ENCODE measurements at places on chromosomes 2 and 18.

DNA sequence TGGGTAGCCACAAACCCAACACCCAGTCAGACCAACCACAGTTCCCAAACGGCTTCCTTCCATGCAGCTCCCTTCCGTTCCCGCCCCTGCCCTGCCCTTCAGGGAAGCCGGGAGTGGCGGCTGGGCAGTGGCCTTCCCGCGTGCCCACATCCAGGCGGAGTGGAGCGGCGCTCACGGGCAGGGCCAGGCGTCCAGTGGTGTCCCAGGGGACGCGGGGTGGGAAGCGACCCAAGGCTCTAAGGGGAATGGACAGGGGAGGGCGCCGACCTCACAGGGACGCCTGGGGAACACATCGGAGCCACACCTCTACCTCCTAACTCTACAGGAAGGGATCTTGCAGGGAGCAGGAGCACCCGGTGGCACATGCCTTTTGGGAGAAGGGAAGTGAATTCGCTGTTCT is 225.9 kb upstream of the MGAT5 start:
- H3K27ac ChIP-seq = no peak overlapping the region
- no peak for DNase-seq
- no peaks in the 10 kb centered on the region for H3K4me1 ChIP-seq
- no peaks in the 10 kb centered on the region for H3K36me3 ChIP-seq
- H3K27me3 ChIP-seq = peaks cover 18% of the 10 kb centered on the region
- H3K4me3 ChIP-seq = no peak overlapping the region

GRCh38 chr2:206127656-206128055 is 31.6 kb downstream of the NDUFS1 start:
- no peaks in the 10 kb centered on the region for H3K27me3 ChIP-seq
- H3K4me3 ChIP-seq = no peak overlapping the region
- no peak for DNase-seq
- H3K4me1 ChIP-seq = no peaks in the 10 kb centered on the region

GRCh38 chr2:161625996-161626395 is 1.8 kb downstream of the SLC4A10 start:
- DNase-seq = no peak
- no peaks in the 10 kb centered on the region for H3K4me1 ChIP-seq
- H3K27me3 ChIP-seq = no peaks in the 10 kb centered on the region
- no peaks in the 10 kb centered on the region for H3K36me3 ChIP-seq
- H3K27ac ChIP-seq = no peak overlapping the region
- no peak overlapping the region for H3K4me3 ChIP-seq

DNA sequence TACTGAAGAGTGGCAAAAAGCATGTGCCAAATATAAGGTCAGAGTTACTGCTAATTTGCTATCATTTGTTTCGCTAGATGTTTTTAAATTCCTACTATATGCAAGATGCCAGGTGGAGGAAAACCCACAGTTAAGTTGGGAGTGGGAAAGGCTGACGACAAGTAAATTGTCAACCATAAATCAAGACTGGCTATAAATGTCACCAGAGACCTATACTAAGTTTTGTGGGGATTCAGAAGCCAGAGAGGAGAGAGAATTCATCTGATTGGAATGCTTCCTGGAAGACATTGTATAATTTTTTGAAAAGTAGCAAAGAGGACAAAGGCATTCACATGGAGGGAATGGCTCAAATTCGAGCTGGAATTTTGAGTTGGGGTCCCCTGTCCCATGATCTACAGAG is 64.3 kb downstream of the CFAP221 start:
- no peaks in the 10 kb centered on the region for H3K36me3 ChIP-seq

GRCh38 chr2:96727431-96727830 is 12.4 kb downstream of the LMAN2L start:
- no peak for DNase-seq
- H3K4me3 ChIP-seq = no peak overlapping the region
- no peak overlapping the region for H3K27ac ChIP-seq
- H3K4me1 ChIP-seq = no peaks in the 10 kb centered on the region

DNA sequence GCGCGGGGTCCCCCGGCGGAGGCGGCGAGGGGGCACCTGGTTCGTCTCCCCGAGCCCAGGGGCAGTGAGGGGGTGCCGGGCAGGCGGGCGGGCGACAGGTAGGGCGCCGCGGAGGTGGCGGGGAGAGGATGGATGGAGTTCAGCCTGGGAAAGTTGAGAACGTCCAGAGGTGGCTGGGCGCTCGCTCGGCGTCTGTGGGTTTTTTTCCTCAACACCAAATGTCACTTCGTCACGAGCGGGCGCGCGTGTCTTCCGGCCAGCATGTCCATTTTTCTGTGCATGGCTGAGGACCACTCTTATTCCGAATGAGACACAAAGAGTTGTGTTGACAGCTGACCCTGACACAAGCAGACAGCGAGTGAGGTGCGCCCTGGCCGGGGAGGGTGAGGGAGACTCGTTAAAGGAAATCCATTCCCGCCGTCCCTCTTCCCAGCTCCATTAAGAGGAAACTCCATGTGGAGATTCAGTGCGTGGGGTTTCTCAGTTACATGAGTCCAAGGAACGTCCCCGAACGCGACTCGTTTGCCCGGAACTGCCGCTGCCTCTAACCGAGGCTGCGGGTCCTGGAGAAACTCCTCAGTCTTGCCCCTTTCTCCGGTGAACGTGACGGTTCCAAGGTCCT is 859 bp downstream of the GREB1L start:
- peak overlapping the region; percentile 66 for H3K27ac ChIP-seq
- H3K27me3 ChIP-seq = no peaks in the 10 kb centered on the region
- H3K4me1 ChIP-seq = peaks cover 2% of the 10 kb centered on the region
- H3K36me3 ChIP-seq = no peaks in the 10 kb centered on the region
- no peak for DNase-seq

- no peaks in the 10 kb centered on the region for H3K4me1 ChIP-seq
- H3K36me3 ChIP-seq = no peaks in the 10 kb centered on the region
- no peak for DNase-seq
Measured at GRCh38 chr2:106886916-106887758, 1.2 kb upstream of the ST6GAL2 start.

DNA sequence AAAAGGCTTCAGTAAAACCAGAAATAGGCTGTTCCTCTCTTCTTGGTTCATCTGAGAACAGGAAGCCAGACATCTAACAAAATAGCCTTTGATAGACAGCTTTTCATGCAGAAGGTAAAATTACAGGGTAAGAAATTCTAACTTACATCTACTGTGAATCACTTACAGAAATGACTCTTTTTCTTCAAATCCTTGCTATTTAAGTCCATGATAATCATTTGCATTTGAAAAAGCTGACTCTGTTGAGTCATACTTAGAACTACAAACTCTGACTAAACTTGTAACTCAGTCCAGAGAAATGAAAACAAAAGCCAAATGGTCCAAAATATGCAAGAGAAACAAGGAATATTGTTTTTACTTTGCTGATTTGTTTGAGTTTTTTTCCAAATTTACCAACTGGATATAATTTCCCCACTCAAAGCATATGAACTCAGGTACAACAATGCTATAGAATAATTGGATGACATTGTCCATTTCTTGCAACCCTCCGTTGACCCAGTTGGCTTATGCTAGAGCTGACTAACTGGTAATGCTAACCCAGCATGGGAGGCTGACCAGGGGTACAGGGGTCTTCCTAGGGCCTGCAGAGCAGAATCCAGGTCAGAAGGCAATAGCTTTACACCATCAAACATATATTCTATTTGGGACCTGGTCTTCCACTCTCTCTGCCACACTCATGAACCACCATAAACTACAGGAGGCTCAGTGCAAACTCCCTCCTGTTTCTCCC is 18.8 kb upstream of the MREG start:
- no peaks in the 10 kb centered on the region for H3K27me3 ChIP-seq
- no peaks in the 10 kb centered on the region for H3K4me1 ChIP-seq
- H3K36me3 ChIP-seq = no peaks in the 10 kb centered on the region
- DNase-seq = no peak

DNA sequence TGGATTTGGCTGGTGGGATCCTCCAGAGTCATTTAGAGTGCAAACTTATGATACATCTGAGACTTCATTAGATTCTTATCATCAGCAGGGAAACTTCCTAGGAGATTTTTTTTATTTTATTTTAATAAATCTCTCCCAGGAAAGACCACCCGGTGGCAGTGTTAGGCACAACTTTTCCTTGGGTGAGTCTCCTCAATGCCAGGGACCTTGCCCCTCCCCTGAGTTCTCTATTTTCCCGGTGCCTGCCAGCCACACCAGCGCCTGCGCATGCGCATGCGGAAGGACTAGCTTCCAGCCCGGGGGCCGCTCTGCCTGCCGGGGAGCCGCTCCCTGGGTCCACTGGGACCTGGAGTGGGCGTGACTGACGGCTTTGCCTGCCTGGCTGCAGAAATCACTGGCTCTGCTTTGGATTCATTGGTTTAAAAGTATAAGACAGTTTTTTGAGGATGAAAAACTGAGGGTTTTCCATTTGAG is 86.6 kb downstream of the TMEM182 start:
- no peak for DNase-seq
- H3K4me1 ChIP-seq = no peaks in the 10 kb centered on the region
- H3K36me3 ChIP-seq = no peaks in the 10 kb centered on the region
- H3K27ac ChIP-seq = no peak overlapping the region
- no peak overlapping the region for H3K4me3 ChIP-seq

- no peak overlapping the region for H3K27ac ChIP-seq
- H3K4me3 ChIP-seq = no peak overlapping the region
- H3K4me1 ChIP-seq = no peaks in the 10 kb centered on the region
- no peak for DNase-seq
Measured at GRCh38 chr2:221268631-221269030, 303.5 kb downstream of the EPHA4 start.

DNA sequence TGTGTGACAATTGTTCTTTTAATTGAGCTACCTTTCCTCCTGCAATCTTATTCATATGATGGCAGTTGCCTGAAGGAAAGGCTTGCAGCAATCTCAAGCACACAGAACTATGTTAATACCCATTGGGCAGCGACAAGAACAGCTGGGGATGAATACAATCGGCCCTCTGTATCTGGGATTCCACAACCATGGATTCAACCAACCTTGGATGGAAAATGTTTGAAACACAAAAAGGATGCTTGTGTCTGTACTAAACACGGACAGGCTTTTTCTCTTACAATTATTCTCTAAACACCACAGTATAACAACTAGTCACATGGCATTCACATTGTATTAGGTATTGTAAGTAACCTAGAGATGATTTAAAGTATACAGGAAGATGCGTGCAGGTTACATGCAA is 256.1 kb upstream of the SIX2 start:
- H3K4me3 ChIP-seq = no peak overlapping the region
- no peaks in the 10 kb centered on the region for H3K36me3 ChIP-seq
- no peaks in the 10 kb centered on the region for H3K27me3 ChIP-seq
- no peaks in the 10 kb centered on the region for H3K4me1 ChIP-seq
- no peak overlapping the region for H3K27ac ChIP-seq
- no peak for DNase-seq

- no peak overlapping the region for H3K4me3 ChIP-seq
- H3K27me3 ChIP-seq = no peaks in the 10 kb centered on the region
- DNase-seq = no peak
- no peak overlapping the region for H3K27ac ChIP-seq
- H3K4me1 ChIP-seq = no peaks in the 10 kb centered on the region
Measured at GRCh38 chr2:33342705-33343104, 133.7 kb upstream of the RASGRP3 start.

DNA sequence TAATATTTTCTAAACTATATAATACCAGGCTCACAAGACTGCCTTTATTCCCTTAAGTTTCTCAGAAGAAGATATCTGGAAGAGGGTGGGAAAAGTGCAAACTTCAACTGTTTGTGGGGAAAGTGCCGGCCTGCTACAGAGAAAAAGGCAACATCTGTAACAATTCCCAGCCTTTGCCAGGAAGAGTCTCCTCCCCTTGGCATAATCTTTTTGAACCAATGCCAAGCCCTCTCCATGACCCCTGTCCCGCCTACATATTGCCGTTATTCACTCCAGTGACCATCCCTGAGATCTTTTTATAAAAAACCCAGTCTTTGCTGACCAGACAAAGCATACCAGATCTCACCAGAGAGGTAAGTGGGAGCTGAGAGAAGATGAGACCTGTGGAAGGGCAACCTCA is at the start of gene REG3G:
TSS of gene REG3G (plus strand) at position 282 of the 400 bp plus-strand sequence. CDS start 392 bp downstream, outside the sequence.
- no peak for DNase-seq
- no peaks in the 10 kb centered on the region for H3K4me1 ChIP-seq
- H3K36me3 ChIP-seq = no peaks in the 10 kb centered on the region
- H3K27me3 ChIP-seq = no peaks in the 10 kb centered on the region
- no peak within 1 kb of the TSS for H3K4me3 ChIP-seq
